PC-3 (cell line): ENCODE measurements at places on chromosomes 5 and 9.

DNA sequence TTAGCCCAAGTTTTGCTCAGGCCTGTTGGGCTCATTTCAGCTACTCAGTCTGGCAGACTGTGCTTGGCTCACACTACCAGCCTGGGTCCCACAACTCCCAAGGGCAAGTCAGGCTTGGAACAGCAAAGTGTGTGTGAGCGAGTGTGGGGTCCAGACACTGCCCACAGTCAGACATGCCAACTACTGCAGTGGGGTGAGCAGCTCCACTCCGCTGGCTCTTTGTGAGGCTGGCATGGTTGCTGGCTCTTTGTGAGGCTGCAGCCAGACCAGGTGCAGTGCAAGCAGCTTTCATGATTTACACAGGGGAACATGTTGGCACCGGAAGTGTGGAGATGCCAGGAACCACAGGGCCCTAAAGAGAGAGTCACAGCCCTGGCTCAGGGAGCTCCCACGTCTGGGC lies 606.7 kb upstream of the FAM174A start:
- DNase-seq: no peak
- H3K27ac ChIP-seq: no peak overlapping the region
- H3K27me3 ChIP-seq: no peaks in the 10 kb centered on the region
- no peak overlapping the region for H3K4me3 ChIP-seq
- no peaks in the 10 kb centered on the region for H3K36me3 ChIP-seq

DNA sequence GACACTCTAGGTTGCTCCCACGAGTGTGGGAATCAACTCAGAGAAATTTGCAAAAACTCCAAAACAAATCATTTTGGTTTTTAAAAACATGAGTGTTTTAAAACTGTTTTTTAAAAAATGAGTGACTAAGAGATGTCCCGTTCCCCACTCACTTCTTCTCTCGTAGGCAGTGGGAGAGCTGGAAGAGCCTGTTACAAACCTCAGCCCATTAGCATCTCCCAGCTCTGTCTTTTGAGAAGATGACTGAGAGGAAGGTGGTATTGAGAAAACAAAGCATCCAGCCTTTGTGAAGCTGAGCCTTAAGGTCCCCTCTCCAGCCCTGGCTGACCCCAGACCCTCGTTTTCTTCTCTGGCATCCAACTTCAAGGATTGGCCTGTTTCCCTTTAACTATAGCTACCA lies 4.7 kb upstream of the ANKRD33B start:
- no peaks in the 10 kb centered on the region for H3K36me3 ChIP-seq
- peaks cover 47% of the 10 kb centered on the region for H3K4me1 ChIP-seq
- H3K4me3 ChIP-seq: no peak overlapping the region
- H3K27me3 ChIP-seq: no peaks in the 10 kb centered on the region
- H3K27ac ChIP-seq: no peak overlapping the region

GRCh38 chr5:60023255-60023654 lies 129.7 kb upstream of the PDE4D start:
- H3K36me3 ChIP-seq: no peaks in the 10 kb centered on the region
- DNase-seq: no peak
- no peaks in the 10 kb centered on the region for H3K4me1 ChIP-seq
- H3K27me3 ChIP-seq: peaks cover 34% of the 10 kb centered on the region
- no peak overlapping the region for H3K4me3 ChIP-seq

DNA sequence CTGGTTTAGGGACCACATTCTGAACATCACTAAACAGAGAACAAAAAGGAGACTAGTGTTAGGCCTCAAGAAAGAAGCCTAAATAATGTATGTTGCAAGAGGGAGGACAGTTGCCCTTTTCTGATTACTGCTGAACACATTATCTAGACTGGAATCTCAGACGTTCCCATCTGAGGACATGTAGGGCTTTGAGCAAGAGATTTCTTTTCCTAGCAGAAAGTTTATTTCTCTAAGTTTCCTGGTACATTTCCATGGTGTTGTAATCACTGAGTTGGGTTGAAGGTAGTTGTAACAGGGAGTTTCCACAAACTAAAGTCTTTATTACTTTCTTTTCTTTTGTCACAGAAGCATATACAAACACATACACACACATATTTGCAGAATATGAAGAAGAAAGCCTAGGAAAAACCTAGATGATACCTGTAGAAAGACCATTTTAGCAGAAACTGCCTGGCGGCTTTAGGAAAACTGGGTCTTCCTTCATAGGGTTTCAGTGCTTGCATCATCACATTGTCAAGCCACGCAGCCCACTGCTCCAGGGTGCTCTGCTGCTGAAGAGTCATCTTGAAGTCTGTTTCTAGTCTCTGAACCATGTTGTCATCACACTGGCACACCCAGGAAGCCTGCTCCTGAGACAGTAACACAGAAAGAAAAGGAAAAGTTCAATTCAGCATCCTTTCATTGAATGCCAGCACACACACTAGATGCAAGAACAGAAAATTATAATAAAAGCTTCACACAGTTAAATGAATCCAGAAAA lies 269.1 kb downstream of the RFX3 start:
- no peak for DNase-seq
- peaks cover 6% of the 10 kb centered on the region; the same call in 1 of the 2 replicates for H3K4me1 ChIP-seq
- H3K27me3 ChIP-seq: no peaks in the 10 kb centered on the region
- H3K27ac ChIP-seq: no peak overlapping the region
- H3K4me3 ChIP-seq: no peak overlapping the region

- DNase-seq: peak; percentile 34
- H3K4me1 ChIP-seq: no peaks in the 10 kb centered on the region
- no peak overlapping the region for H3K4me3 ChIP-seq
- no peak overlapping the region for H3K27ac ChIP-seq
- no peaks in the 10 kb centered on the region for H3K27me3 ChIP-seq
Observed at GRCh38 chr5:41649659-41650058, 139.3 kb upstream of the PLCXD3 start.

DNA sequence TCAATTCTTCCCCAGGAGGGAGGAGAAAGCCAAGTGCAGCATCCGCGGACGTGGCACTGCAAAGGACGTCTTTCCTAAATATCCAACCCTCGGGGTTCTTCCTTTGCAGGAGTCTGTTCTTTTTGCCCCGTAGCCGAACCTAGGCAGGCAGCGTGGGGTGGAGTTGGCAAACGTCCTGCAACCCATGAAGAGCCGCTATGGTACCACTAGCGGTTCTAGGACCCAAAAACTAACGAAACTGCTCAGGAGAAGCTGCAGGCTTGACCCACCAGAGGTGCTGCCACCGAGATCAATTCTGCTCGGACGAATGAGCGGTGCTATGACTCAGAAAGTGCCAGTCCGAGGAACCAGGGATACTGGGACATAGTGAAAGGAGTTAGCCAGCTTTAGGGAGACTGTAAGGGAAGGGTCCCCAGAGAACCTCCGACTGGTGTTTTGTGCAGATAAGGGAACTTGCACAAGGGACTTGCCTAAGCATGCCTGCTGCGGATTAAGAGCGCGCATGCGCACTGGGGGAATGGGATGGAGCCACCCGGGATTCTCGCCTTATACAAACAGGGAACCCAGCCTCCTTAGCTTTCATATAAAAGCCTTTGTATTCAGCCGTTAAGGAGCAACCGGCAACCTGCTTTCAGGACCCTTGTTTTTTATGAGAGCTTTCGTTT lies 32.7 kb downstream of the ANXA2R start:
- H3K4me1 ChIP-seq: peaks cover 14% of the 10 kb centered on the region; the same call in 1 of the 2 replicates
- no peaks in the 10 kb centered on the region for H3K27me3 ChIP-seq
- peak; percentile 89 for DNase-seq
- peak overlapping the region; percentile 71 for H3K27ac ChIP-seq

DNA sequence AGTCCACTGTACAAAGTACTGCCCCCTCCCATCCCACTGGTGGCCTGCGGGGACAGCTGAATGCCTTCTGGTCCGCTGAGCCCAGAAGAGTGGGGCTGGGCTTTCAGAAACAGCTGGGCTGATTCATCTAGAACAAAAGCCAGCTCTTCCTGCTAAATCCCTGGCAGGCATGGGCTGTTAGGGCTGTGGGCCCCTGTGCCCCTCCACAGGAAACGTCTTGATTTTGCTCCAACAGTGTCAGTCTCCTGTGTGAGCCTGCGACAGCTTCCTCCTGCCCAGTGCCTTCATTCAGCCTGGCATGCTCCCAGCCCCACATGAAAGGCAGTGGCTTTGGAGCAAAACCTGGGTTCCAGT lies 6.9 kb upstream of the GSN start:
- no peaks in the 10 kb centered on the region for H3K36me3 ChIP-seq
- H3K27me3 ChIP-seq: no peaks in the 10 kb centered on the region
- no peaks in the 10 kb centered on the region for H3K4me1 ChIP-seq

DNA sequence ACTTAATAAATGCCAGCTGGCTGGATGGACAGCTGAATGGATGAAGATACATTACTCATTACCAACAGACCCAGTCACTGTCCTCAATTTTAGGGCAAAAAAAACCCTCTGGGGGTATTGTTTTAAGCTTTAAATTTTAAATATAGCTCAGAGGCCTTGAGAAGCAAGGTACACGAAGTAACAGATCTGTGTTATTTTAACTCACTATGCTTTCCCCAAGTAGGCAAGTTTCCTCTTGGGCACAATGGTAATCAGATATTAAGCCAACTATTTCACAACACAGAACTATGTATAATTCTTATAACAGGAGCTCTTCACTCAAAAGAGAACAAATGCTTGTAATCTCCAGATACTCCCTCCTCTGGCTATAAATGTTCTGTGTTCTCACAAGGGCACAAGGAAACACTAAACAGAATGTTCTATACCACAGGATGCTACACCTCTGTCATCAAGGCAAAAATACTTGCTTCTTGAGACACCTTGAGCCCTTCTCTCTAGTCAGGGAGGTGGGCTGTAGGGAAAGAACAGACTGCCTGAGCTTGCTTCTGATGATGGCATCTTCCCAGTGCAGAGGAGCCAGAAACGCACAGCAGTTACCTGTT lies 443.8 kb downstream of the SPOCK1 start:
- DNase-seq: no peak
- H3K4me3 ChIP-seq: no peak overlapping the region
- H3K36me3 ChIP-seq: no peaks in the 10 kb centered on the region
- H3K4me1 ChIP-seq: no peaks in the 10 kb centered on the region

DNA sequence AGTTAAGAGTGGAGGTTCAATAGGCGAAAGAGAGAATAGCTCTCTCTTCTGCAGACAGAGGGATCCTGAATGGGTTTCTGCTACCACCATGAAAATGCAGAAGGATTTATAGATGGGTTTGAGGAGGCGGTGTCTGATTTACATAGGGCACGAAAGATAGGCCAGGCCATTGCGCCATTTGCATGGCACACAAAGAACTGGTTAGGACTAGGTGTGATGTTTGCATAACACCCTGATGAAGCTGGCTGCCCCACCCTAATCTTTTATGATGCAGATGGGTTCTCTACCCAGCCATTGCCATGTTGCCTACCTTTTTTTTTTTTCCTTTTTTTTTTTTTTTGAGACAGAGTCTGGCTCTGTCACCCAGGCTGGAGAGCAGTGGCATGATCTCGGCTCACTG lies 51.4 kb upstream of the PDZD2 start:
- H3K27ac ChIP-seq: no peak overlapping the region
- no peaks in the 10 kb centered on the region for H3K4me1 ChIP-seq
- no peak overlapping the region for H3K4me3 ChIP-seq
- H3K27me3 ChIP-seq: peaks cover 44% of the 10 kb centered on the region
- no peaks in the 10 kb centered on the region for H3K36me3 ChIP-seq
- no peak for DNase-seq

DNA sequence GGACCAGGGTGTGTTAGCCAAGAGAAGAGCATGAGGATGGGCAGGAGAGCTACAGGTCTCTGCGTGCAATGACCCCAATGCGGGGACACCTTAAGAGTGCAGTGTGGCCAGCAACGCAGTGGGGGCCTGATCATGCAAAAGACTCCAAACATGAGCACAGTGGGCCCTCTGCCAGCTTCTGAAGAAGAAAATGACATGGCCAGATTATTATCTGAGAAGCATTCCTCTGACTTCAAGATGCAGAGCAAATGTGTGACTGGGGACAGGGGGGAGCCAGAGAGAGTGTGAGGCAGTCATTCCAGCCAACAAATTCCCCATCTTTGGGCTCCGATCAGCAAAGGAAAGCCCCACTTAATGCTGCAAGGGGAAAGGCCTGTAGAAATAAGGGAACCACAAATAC lies 229.4 kb downstream of the CDK5RAP2 start:
- no peak overlapping the region for H3K27ac ChIP-seq
- no peak overlapping the region for H3K4me3 ChIP-seq

DNA sequence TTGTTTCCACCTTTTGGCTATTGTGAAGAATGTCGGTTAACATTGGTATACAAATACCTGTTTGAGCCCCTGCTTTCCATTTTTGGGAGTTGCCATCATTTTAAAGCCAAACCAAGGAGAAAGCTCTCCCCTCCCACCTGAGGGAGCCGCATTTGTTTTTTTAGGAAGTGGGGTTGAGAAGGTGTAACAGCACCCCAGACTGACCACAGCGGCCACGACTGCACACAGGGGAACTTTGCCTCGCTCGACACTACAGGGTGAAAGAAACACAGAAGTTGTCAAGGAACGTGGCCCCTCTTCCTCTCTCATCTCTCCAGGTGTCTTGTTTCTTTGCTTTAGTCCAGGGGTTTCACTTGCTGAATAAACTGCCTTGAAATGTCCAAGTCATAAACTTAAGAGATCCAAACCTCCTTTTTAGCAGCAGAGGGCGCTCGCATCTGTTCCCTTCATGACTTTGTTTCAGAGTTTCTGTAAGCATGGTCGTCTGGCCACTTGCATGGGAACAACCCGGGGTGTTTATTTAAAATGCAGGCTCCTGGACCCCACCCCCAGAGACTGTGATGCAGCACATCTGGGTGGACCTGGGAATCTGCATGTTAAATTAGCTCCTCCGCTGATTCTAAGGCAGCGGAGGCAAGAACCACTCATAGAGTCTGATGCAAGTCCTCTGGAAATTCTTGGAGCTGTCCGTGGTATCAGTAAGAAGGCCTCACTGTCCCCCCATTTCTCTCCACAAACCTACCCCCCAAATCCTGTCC lies 2.1 kb upstream of the TTLL11 start:
- H3K4me3 ChIP-seq: peak overlapping the region; percentile 22; the same call in 1 of the 2 replicates
- no peaks in the 10 kb centered on the region for H3K36me3 ChIP-seq
- H3K27ac ChIP-seq: no peak overlapping the region
- peaks cover 12% of the 10 kb centered on the region; the same call in 1 of the 2 replicates for H3K27me3 ChIP-seq
- H3K4me1 ChIP-seq: peaks cover 3% of the 10 kb centered on the region; the same call in 1 of the 2 replicates
- peak; percentile 65 for DNase-seq

GRCh38 chr9:70007831-70008230 lies 35.8 kb upstream of the MAMDC2 start:
- H3K36me3 ChIP-seq: no peaks in the 10 kb centered on the region
- no peak overlapping the region for H3K27ac ChIP-seq
- H3K4me1 ChIP-seq: no peaks in the 10 kb centered on the region
- H3K4me3 ChIP-seq: no peak overlapping the region
- no peak for DNase-seq

DNA sequence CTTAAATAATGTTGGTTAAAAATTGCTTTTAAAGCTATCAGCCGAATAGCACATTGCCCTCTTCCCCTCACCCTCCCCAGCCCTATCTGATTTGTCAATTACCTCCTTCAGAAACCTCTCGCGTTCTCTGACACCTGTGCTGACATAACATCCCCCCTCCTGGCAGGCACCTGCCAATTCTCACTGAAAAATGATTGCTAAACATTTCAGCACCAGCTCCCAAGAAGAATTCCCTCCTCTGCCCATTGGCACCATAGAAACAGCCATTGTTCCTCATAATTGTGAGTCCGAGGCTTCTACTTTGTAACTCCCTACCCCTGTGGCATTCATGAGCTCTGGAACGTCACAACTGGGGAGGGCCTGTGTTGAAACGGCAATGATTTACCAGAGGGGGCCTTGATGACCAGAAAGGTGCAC lies 20.2 kb downstream of the CDH6 start:
- H3K36me3 ChIP-seq: no peaks in the 10 kb centered on the region
- H3K27ac ChIP-seq: no peak overlapping the region
- peaks cover 48% of the 10 kb centered on the region for H3K27me3 ChIP-seq
- H3K4me3 ChIP-seq: no peak overlapping the region
- DNase-seq: no peak
